Karpas-422 (cell line): ENCODE measurements at places on chromosomes 6 and 20. TPM values are rescaled to one million over a fixed set of nuclear protein-coding genes. Genes with fewer than 3 reads are reported as not detected.

GRCh38 chr6:6645261-6645917, 56.9 kb downstream of the LY86 start:
- H3K27me3 ChIP-seq: no peaks in the 10 kb centered on the region
- peaks cover 13% of the 10 kb centered on the region; the same call in 1 of the 2 replicates for H3K36me3 ChIP-seq
- no peak overlapping the region for H3K27ac ChIP-seq

- H3K27me3 ChIP-seq: no peaks in the 10 kb centered on the region
- no peak overlapping the region for H3K4me3 ChIP-seq
- H3K27ac ChIP-seq: no peak overlapping the region
- H3K4me1 ChIP-seq: no peaks in the 10 kb centered on the region
- no peak for DNase-seq
These were observed 67.8 kb downstream of the SMAP1 start for GRCh38 chr6:70735513-70735912.

The SGK2 gene
- total RNA-seq: 0.43 TPM in 1 of 2 replicates, not detected in the other

GRCh38 chr6:138882369-138883017, 86.6 kb downstream of the ECT2L start:
- DNase-seq: no peak
- no peaks in the 10 kb centered on the region for H3K36me3 ChIP-seq
- no peaks in the 10 kb centered on the region for H3K27me3 ChIP-seq
- H3K4me1 ChIP-seq: no peaks in the 10 kb centered on the region
- no peak overlapping the region for H3K4me3 ChIP-seq

DNA sequence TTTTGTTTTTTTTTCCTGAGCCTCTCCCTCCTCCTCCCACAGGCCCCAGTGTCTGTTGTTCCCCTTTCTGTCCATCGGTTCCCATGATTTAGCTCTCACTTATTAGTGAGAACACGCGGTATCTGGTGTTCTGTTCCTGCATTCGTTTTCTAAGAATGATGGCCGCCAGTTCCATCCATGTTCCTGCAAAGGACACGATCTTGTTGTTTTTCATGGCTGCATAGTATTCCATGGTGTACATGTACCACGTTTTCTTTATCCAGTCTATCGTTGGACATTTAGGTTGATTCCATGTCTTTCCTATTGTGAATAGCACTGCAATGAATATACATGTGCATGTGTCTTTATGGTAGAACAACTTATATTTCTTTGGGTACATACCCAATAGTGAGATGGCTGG, 105.6 kb upstream of the NUP153 start:
- H3K27ac ChIP-seq: no peak overlapping the region
- H3K36me3 ChIP-seq: no peaks in the 10 kb centered on the region
- no peaks in the 10 kb centered on the region for H3K4me1 ChIP-seq
- H3K27me3 ChIP-seq: peaks cover 3% of the 10 kb centered on the region; the same call in 1 of the 2 replicates
- DNase-seq: no peak
